ENCODE measurements at places on chromosomes 11 and 22.

DNA sequence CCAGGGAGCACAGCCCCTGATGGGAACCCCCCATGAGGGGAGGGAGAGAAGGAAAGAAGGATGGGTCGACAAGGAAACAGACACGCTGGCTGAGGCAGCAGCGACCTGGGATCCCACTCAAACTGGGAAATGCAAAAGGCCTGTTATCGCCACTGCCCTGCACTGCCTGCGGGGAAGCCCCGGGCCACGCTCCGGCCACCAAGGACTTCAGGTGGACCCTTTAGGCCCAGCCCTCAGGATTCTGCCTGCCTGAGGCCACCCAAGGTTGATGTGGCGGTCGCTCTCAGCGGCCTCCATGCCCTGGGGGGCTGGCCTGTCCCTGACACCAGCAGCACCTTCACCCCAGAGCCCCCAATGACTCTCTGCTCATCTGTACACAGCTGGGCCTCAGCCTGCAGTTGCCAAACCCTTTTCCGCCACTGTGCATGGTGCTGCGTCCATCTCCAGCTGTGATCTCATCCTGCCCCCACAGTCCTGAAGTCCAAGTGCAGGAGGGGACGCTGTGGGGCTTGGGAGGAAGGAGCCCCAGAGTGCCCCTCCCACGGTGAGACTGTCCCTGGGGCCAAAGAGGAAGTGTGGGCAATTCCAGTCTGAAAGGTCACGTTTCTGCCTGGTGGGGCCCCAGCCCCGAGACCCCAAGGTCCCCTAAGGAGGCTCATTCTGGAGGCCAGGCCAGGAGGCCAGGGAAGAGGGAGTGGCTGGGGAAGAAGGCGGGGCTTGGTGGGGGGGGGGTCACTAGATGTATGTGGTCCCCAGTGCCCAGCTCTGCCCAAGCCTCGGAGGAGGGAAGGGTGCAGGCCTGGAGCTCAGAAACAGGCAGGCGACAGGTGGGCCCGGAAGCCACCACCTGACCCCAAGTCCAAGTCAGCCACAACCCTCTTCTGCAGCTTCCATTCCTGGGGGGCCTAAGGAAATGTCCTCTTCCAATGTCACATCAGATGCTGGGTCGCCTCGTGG, 31.6 kb downstream of the OSBPL5 start:
- no peak for DNase-seq

DNA sequence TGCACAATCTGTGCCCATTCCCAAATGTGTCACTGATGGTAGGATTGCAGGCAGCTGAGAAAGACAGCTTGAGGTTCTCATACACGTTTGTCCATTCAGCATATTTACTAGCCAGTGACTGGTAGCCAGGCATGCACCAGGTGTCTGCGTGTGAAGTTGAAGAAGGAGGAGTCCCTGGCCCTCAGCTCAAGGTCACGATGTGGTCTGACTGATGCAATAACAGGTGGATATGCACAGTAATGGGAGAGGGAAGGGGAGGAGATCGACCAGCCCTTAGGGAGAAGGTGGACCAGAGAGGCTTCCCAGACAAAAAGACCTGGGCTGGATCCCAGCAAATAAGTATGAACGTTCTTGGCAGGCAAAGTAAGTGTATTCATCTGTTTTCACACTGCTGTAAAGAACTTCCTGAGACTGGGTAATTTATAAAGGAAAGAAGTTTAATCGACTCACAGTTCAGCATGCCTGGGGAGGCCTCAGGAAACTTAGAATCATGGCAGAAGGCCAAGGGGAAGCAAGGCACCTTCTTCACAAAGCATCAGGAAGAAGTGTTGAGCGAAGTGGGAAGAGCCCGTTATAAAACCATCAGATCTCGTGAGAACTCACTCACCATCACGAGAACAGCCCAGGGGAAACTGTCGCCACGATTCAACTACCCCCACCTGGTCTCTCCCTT, 96.0 kb downstream of the MN1 start:
- DNase-seq, result no peak

GRCh38 chr11:110034806-110035205, 58.4 kb upstream of the ZC3H12C start:
- DNase-seq, result no peak

GRCh38 chr22:26894362-26894761, 237.0 kb downstream of the MIAT start:
- DNase-seq, result no peak

- no peak for DNase-seq
These were observed 79.6 kb downstream of the PHF21B start for GRCh38 chr22:44930016-44930710.

GRCh38 chr22:49240472-49240871, 587.2 kb downstream of the BRD1 start:
- DNase-seq, result no peak

GRCh38 chr22:41768430-41768829, 32.0 kb upstream of the CCDC134 start:
- DNase-seq, result no peak

- DNase-seq, result no peak
These were observed 38.1 kb upstream of the ADA2 start for GRCh38 chr22:17257121-17258001.

- peak; percentile 56 for DNase-seq
These were observed at the start of gene PTPRJ for GRCh38 chr11:47980088-47980906. PTPRJ (plus strand) TSS chr11:47980559; CDS start chr11:47980913, 354 bp downstream.

GRCh38 chr11:123640677-123641494, 13.5 kb downstream of the SCN3B start:
- peak; percentile 18 for DNase-seq

DNA sequence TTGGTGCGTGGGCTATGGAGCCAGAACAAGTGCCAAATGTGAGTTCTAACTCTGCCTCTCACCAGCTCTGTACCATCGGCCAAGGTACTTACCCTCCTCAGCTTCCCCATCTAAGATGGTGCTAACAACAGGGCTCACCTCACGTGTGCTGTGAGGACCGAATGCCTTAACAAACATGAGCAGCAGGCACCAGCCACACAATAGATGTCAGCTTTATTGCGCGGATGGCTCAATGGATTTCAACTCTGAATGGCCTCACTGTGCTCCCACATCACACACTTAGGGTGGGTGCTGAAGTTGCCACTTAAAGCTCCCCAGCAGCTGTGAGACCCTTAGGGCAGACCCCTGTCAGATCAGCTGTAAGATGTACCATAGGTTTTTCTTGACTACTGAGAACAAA, 24.1 kb downstream of the RELT start:
- no peak for DNase-seq

- no peak for DNase-seq
These were observed 9.6 kb downstream of the TMEM258 start for GRCh38 chr11:61782841-61783240.

- DNase-seq, result no peak
These were observed 13.5 kb downstream of the MS4A6A start for GRCh38 chr11:60169264-60169915.

DNA sequence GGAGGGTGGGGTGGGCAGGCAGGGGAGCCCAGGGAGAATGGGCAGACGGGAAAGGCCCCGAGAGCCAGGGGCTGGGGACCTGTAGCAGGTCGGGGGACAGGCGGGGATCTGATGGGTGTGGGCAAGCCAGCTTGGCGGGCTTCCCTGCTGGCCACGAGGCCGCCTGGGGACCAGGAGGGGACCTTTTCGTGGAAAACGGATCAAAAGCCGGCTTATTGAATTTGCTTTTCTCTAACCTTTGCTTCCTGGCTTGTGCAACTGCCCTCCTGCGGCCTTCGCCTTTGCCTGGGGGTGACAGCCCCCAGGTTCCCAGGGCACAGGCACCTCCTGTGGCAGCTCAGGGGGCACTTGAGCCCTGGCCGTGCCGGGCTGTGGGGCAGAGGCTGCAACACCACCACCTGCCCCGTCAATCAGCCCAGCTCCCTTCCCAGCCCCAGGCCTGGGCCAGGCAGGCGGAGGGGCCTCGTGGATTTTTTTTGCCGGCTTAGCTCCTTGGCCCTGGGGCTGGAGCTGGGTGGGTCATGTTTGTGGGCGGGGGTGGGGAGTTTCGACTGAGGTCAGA, 41.6 kb upstream of the H19 start:
- no peak for DNase-seq

GRCh38 chr11:80103142-80103859, 662.5 kb upstream of the TENM4 start:
- no peak for DNase-seq

DNA sequence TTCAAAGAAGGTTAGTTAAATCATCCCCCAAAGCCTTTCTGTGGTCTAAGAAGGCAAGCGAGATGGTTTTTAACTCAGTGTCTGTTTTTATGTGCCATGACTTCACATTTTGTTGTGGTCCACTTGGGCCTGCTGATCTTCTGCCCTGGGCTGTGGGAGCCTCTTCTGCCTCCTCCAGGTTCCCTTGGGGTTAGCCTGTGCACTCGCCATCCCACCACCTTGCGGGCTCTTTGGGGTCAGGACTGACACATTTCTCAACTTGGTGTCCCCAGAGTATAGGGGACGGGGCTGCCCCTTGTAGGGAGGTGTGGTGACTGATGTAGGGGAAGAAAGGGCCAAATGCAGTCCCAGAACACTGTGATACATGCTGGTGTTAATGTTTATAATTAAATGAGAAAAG, 207.0 kb downstream of the TBC1D22A start:
- peak; percentile 22 for DNase-seq

All from stimulated activated naive CD4-positive, alpha-beta T cell treated with Interleukin-2 at 50 U/mL for 16 hours (primary cell).